ENCODE measurements at places on chromosomes 5 and 9.

DNA sequence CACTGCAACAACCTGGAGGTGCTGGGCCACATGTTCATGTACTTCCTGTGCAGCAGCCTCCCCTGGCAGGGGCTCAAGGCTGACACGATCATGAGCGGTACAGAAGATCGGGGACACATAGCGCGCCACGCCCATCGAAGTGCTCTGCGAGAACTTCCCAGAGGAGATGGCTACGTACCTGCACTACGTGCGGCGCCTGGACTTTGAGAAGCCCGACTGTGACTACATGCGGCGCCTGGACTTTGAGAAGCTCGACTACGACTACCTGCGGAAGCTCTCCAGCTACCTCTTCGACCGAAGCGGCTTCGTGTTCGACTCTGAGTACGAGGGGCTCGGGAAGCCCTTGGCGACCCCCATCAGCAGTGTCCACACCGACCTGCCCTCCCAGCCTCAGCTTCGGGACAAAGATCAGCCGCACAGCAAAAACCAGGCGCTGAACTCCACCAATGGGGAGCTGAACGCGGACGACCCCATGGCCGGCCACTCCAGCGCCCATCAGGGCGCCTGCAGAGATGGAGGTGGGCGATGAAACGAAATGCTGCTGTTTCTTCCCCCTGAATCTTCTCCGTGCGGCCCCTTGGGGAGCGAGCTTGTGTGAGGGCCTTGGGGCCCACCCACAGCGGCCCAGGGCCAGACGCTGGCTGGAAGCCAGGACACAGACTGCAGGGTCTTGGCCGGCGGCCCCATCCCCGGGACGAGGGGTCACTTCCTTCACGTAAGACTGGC lies 56.5 kb downstream of the JAK2 start:
- DNase-seq = no peak

- DNase-seq = no peak
These were observed 82.6 kb downstream of the OSTF1 start for GRCh38 chr9:75170898-75171360.

- DNase-seq = no peak
These were observed 21.6 kb downstream of the CATSPER3 start for GRCh38 chr5:134989266-134989830.

DNA sequence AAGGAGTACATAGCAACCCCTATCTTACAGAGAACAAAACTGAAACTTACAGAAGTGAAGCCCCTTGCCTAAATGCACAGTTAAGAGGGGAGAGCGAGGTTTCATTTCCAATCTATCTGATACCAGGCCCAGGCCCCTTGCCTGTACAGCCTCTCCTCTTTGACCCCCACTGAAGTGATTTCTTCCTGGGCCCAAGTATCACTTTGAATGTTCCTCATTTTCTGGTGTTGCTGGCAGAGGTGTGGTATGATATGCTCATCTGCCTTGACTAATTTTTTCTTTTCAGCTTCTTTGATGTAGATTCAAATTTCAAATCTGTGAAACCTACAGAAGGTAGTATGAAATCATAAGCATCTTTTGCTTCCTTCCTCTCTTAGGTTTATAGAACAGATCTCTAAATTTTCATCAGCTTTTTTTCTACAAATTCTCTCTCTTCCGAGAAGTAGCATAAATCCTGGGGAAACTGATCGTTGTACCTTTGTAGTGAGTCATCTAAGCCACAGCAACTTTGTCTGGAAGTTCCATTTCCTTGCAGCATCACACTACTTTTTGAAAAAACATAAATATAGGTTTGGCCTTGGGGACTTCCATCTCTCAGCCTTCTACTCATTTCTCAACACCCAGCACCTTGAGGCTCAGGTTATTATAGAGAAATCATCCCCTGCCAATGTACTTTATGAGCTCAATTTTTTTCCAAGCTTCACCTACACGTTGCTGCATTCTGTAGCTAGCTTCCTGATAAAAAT lies 402.4 kb upstream of the PTGER4 start:
- no peak for DNase-seq

DNA sequence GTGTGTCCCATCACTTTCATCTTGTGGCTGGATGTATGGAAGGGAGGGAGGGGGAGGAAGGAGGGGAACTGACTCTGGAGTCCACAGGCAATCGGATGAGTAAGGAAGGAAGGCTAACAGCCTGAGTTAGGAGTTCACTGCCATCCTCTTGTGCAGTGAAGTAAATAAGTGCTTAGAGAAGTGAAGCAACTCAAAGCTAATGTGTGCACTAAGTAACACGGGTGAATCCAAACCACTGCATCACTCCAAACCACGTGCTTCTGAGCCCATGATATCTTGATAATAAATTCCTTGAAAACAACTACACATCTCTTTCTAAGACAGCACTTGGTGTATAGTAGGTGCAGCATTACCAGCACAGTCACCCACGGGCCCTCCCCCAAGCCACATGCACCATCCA lies 69.6 kb upstream of the OLFM1 start:
- no peak for DNase-seq

DNA sequence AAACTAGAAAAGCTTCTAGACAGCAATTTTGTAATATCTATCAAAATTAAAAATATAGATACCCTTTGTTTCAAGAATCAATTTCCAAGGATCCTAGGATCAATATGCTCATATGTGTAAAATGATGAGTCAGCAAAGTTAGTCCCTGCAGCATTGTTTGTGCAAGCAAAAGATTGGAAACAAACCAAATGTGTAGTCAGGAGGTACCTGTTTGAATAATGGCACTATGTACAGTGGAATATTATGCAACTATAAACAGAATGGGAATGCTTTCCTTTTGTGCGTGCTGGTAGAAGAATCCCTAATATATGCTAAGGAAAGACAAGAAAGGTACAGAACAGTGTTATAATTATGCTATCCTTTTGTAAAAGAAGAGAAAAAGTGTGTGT lies 58.5 kb upstream of the PJA2 start:
- no peak for DNase-seq

- no peak for DNase-seq
These were observed 118.1 kb downstream of the WNK2 start for GRCh38 chr9:93301911-93302541.
